ENCODE measurements at places on chromosomes 1 and 21. TPM values are rescaled to one million over a fixed set of nuclear protein-coding genes. Genes with fewer than 3 reads are reported as not detected.

DNA sequence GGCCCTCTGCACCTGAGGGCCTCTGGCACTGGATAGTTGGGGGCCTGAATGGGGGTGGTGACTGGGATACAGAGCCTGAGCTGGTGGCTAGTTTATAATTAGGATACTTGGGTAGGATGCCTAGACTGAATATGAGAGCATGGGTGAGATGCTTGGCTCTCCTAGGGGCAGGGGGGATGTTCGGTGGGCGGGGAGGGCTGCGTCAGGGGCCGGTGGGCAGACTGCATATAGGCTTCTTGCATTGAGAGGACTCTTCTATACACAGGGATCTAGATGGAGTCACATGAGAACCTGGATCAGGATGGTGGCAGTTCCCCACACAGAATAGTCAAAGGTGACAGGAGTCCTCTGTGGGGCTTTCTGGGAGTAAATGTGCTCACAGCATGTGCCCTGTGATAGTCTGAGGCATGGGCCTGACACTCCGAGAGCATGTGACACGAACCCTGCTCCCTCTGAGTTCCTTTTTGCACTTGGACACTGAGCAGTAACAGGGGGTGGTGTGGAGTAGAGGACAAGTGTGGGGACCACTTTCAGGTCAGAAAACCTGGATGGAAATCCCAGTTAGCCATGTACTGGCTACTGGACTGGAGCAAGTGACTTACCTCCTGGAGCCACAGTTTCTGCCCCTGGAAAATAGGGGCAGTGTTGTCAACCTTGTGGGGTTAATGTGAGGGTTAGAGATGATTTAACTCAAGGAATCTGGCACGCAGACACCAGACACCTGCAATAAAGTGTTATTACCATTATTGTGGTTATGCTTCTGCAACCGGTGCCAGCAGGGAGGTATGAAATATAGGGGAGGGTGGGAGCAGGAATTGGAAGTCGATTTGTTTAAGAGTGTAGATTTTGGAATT lies 2.2 kb downstream of the MAP7D1 start:
- no peak for DNase-seq
- H3K36me3 ChIP-seq, result no peaks in the 10 kb centered on the region
- H3K4me1 ChIP-seq, result no peaks in the 10 kb centered on the region
- no peak overlapping the region for H3K4me3 ChIP-seq
- H3K27me3 ChIP-seq, result no peaks in the 10 kb centered on the region
- peak overlapping the region; percentile 18 for H3K27ac ChIP-seq

GRCh38 chr1:160724465-160725242 lies 13.0 kb upstream of the CD48 start:
- no peaks in the 10 kb centered on the region for H3K27me3 ChIP-seq
- H3K36me3 ChIP-seq, result no peaks in the 10 kb centered on the region
- no peak overlapping the region for H3K4me3 ChIP-seq
- DNase-seq, result no peak
- no peak overlapping the region for H3K27ac ChIP-seq

The YOD1 gene
- polyA plus RNA-seq, result 2.7 TPM

- H3K27me3 ChIP-seq, result no peaks in the 10 kb centered on the region
- no peaks in the 10 kb centered on the region for H3K36me3 ChIP-seq
- DNase-seq, result no peak
- H3K27ac ChIP-seq, result no peak overlapping the region
- H3K4me3 ChIP-seq, result no peak overlapping the region
- H3K4me1 ChIP-seq, result no peaks in the 10 kb centered on the region
Measured at GRCh38 chr21:35779167-35779566, 281.2 kb downstream of the SETD4 start.

DNA sequence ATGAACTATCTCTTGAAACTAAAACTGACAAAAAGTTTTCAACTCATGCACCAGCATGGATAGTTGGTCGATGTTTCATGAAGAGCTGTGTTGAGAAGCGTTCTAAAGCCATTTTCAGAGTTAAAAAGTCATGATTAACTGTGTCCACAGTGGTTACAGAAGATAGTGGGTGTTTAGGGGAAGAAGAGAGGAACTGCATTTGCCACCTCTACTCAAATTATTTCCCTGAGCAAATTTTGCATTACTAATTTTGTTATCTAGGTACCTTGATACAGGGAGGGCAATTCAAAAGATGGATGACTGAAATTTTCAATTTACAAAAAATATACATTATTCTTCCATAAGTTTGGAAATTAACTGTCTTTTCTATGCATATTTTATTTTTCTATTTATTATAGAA lies 15.5 kb downstream of the SAMSN1 start:
- no peak for DNase-seq
- H3K4me3 ChIP-seq, result no peak overlapping the region
- no peak overlapping the region for H3K27ac ChIP-seq
- no peaks in the 10 kb centered on the region for H3K27me3 ChIP-seq
- H3K36me3 ChIP-seq, result no peaks in the 10 kb centered on the region
- H3K4me1 ChIP-seq, result no peaks in the 10 kb centered on the region

DNA sequence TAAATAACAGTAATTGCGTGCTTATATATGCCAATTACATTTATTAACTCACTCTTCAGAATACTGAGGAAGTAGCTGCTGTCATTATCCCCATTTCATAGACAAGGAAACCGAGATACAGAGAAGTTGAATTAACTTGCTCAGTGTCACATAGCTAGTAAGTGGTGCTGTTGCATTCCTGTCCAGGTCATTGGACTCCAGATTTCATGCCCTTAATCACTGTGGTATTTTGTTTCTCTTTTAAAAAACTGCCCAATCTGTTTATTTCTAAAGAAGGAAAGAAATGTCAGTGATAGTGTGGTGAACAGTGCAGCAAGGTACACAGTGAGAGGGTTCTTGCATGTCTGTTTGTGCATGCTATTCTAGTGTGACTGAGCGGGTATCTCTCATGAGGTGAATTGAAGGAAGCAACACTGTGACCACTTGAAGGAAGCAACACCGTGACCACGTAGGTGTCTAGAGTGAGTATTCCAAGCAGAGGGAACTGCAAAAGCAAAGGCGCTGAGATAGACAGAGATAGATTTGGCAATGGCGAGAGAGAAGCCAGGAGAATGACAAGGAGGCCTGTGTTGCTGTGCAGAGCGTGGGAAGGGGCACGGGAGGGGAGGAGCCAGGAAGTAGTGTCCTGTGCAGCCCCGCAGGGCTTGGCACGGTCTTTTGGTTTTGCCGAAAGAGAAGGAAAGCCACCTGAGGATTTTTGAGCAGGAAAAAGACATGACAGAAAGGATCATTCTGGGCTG lies 95.9 kb downstream of the CAMTA1 start:
- H3K27ac ChIP-seq, result peak overlapping the region; percentile 36
- no peak overlapping the region for H3K4me3 ChIP-seq
- H3K27me3 ChIP-seq, result no peaks in the 10 kb centered on the region
- H3K36me3 ChIP-seq, result no peaks in the 10 kb centered on the region
- H3K4me1 ChIP-seq, result peaks cover 4% of the 10 kb centered on the region

The GJA8 gene
- polyA plus RNA-seq, result not detected

DNA sequence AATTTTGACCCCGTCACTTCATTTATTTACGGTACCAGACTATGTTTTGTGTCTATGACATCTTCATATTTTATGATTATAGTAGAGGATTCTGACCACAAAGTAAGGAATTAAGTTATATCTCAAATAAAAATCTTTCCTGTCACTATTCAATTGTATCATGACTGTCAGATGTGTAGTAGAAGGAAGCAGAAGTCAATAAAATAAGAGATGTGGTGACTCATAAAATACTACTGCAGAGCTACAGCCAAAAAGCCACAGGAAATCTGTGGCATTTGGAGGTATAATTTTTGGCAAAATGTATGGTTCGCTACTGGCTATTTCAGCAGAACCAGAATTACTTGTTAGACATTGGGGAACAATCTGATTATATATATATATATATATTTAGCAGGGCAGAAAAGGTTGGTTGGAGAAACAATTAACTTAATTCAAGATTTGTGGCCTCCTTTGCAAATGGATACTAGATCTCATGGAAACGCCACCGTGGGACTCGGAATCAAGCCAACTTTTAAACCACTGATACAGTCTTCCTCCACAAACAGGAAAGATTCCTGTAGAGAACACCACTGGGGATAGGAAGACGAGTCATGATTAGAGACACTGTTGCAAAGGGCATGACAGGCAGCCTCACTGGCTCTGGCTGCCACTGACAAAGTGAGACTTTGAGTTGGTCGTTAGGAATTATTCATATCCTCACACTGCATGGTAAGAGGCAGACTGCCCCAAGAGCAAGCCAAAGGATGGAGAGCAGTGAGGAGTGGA lies 5.1 kb downstream of the FCRL2 start:
- no peak overlapping the region for H3K27ac ChIP-seq
- no peaks in the 10 kb centered on the region for H3K36me3 ChIP-seq
- H3K27me3 ChIP-seq, result no peaks in the 10 kb centered on the region
- DNase-seq, result no peak
- H3K4me1 ChIP-seq, result no peaks in the 10 kb centered on the region

DNA sequence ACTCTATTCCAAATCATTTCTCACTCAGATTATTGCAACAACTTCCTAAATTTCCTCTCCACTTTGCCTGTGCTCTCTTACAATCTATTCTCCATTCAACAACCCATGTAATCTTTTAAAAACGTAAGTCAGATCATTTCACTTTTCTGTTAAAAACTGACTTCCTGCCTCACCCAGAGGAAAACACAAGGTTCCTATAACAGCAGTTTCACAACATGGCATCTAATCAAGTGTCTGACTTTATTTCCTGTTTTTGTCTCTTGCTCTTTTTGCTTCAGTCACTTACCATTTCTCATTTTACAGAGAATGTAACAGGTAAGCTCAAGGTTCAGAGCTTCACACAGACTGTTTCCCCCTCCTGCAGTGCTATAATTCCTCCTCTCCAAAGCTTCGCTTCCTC lies 560.7 kb downstream of the LRRIQ3 start:
- no peaks in the 10 kb centered on the region for H3K36me3 ChIP-seq
- no peaks in the 10 kb centered on the region for H3K27me3 ChIP-seq
- H3K4me1 ChIP-seq, result no peaks in the 10 kb centered on the region
- H3K27ac ChIP-seq, result no peak overlapping the region
- H3K4me3 ChIP-seq, result no peak overlapping the region
- DNase-seq, result no peak

- DNase-seq, result no peak
- no peaks in the 10 kb centered on the region for H3K36me3 ChIP-seq
- no peaks in the 10 kb centered on the region for H3K4me1 ChIP-seq
- no peak overlapping the region for H3K27ac ChIP-seq
- no peak overlapping the region for H3K4me3 ChIP-seq
- no peaks in the 10 kb centered on the region for H3K27me3 ChIP-seq
Measured at GRCh38 chr1:87814573-87814972, 485.9 kb downstream of the LMO4 start.
